Left ventricle myocardium superior (tissue), 1 donor: ENCODE measurements at places on chromosomes 7 and 10. TPM values are rescaled to one million over a fixed set of nuclear protein-coding genes. Genes with fewer than 3 reads are reported as not detected.

DNA sequence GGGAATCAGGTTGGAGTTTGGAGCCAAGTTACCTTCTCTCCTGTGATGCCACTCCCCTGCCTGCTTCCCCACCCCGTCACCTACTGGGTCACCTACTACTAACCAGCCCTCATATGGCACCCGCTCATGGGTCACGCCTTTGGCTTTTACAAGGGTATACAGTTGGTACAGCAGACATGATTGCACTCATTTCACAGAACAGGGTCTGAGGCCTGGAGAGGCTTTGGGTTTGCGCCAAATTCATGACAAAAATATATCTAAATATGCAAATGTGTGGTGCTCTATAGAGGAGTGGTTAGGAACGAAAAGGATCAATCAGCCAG is 10.7 kb downstream of the CRYGN start:
- no peak for DNase-seq

GRCh38 chr7:21137640-21138039 is 290.2 kb upstream of the SP4 start:
- no peak for DNase-seq

SLC39A12 gene
- not detected for total RNA-seq

JCAD gene
- total RNA-seq = 30.4 TPM

DNA sequence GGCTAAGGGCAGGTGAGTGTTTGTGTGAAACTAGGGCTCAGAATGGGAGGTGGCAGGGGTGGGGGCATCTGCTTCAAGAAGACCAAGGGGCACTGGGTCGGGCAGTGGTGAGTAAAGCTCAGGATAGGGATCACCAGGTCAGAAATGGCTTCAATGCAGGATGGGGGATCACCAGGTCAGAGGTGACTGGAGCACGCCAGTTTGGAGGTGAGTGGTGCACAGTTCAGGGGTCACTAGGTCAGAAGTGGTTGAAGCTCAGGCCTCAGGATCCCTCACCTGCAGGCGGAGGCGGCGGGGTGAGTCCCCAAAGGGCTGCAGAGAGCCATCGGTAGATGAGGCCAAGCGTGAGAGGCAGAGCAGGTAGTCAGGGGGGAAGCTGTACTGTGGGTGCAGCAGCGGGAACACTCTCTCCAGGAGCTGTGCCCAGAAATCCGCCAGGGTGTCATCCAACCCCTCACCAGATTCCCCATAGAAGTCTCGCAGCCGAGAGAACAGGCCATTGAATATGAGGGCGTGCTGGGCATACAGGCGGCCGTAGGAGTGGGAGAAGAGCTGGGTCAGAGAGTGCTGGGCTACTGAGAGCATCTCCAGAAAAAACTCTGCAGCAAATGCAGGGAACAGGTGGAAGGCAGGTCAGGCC is 1.8 kb downstream of the GPC2 start:
- DNase-seq = no peak

PNLIPRP3 gene
- total RNA-seq = not detected

NRCAM gene
- 0.62 TPM for total RNA-seq

- no peak for DNase-seq
Observed at GRCh38 chr7:111858331-111858730, 296.0 kb upstream of the IMMP2L start.

DNA sequence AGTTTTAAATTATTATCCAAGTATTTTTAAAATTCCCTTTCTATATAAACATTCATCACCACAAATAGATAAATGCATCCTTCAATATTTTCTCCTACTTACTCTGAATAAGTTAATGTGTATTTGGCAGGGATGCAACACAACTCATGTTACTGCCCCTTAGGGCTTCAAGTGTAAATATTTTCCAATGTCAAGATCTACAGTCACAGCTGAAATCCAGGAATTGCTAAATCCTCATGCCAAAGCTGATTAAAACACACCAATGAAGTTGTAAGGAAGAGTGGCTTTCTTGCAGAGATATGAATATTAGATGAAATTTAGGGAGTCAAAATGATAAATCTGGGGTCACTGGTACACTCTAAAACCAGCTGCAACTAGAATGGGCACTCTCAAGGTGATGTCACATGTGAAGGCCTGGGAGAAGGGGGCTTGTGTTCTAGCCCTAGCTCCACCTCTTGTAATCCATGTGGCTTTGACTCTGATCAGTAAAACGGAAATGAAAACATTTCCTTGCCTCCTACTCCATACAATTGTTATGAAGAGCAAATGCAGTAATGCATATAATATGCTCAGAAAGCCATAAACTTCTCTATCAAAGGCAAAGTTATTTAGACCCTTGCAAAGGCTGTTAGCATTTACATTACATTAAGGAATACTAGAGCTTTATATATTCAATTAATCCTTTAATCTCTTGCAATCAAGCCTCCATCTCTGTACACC is 228.1 kb upstream of the NFE2L3 start:
- no peak for DNase-seq

PCLO gene
- 2.9 TPM for total RNA-seq

GRCh38 chr10:80443531-80443974 is 10.6 kb upstream of the TSPAN14 start:
- no peak for DNase-seq

GRCh38 chr7:135213831-135214230 is 2.5 kb upstream of the WDR91 start:
- DNase-seq = no peak

ZNF518A gene
- 9.6 TPM for total RNA-seq

IFIT1B gene
- not detected for total RNA-seq

GRCh38 chr10:102779680-102780526 is 36.2 kb downstream of the WBP1L start:
- DNase-seq = no peak

DNA sequence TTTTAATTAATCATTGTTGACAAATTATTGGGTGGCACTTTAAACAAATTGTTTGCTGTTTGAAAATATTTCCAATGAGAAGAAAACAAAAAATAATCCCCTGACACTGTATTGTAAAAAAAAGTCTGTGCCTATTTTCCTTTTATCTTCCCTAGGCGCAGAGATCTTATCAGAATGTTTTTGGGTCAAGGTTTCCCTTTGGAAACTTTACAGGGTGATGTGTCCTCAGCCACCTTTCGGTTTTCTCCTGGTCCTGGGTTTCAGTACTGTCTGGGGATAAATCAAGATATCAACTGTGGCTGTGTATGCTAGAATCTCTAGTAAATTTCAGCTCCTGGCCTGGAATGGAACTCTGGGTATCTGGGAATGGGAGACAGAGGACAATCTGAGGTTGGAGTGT is 1.4 kb downstream of the ZNF107 start:
- no peak for DNase-seq

ADAM22 gene
- total RNA-seq = 1.7 TPM

- DNase-seq = no peak
Observed at GRCh38 chr7:116691664-116692063, 19.7 kb downstream of the MET start.

DNA sequence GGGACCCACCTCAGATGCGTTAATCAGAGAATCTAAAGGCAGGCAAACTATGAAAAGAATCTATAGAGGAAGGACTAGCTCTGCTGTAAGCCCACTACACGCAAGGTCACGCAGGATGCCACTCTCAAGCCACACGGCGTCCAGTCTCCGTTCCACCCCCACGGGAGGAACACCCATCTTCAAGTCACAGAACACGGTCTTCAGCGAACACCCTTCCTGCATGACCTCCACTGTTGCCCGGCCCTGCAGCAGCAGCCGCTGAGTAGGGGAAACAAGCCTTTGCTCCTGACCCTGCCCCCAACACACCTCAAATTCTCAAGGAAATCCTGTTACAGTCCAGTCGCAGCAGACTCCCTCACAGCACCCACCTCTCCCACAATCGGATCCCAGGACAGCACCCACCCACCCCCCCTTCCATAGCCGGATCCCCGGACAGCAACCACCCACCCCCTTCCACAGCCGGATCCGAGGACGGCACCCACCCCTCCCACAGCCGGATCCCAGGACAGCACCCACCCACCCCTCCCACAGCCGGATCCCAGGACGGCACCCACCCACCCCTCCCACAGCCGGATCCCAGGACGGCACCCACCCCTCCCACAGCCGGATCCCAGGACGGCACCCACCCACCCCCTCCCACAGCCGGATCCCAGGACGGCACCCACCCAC is 133.7 kb downstream of the DIP2C start:
- no peak for DNase-seq

GRCh38 chr10:16280595-16280994 is 156.2 kb upstream of the PTER start:
- DNase-seq = no peak

DNA sequence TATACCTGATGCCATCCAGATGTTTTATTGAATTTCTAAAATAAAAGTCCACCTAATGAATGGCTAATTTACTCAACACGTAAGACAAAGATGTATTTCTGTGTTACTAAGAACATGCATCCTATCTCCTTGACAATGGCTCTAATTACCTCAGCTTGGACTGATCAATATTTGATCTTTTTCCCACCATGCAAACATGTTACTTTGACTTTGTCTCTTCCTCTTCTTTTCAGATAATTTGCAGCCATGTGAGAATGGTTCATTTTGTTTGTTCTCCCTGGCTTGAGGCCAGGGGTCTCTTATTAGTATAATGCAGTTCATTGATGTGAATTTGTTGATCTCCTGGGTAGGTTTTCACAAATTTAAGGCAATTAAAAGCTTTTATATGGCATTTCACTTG is 302.1 kb downstream of the ADK start:
- DNase-seq = no peak

DNA sequence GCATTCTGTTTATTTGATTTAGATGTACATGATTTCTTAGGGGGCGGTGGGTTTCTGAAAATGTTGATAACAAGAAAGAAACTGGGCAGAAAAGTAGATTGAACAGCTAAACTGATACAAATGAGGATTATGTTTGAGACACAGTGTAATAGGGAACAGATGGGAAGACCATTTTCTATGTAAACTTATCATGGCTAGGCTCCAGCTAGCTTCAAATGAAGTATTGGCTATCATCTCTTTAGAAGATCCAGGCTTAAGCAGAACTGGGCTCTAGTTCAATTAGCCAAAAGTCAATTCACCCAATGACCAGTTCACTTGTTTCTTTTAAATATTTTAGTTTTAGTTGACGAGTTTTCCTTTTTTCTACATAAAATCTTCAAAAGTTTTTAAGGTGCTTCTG is 639.5 kb downstream of the ANKRD7 start:
- DNase-seq = no peak

SYT15 gene
- 3.6 TPM for total RNA-seq

GRCh38 chr10:111335826-111336225 is 259.0 kb downstream of the ADRA2A start:
- DNase-seq = no peak

GRCh38 chr7:37128327-37129034 is 320.2 kb downstream of the ELMO1 start:
- no peak for DNase-seq

SNX10 gene
- total RNA-seq = 1.1 TPM

- DNase-seq = no peak
Observed at GRCh38 chr7:151405056-151405455, 4.8 kb downstream of the WDR86 start.

DNA sequence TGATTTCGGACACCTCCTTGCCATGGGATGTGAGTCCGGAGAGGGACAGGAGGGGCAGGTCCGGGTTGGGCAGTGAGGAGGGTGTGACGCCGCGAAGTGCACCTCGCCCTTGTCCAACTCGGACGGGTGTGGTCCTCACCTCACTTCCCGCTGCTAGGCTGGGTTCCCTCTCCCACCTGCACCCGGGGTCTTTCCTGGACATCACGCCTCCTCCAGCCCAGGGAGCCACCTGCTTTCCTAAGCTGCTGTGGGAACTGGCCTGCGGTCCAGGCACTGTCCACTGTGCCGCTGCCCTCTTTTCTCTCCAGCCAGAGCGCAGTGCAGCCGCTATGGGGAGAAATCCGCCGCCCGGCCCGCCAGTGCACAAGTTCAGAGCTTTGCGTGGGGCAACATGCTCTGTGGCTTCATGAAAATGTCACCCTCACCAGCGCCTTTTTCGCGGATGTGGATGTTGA is 45.0 kb upstream of the ZNF716 start:
- DNase-seq = no peak

MLXIPL gene
- total RNA-seq = 9.6 TPM

CLDN12 gene
- total RNA-seq = 34.0 TPM

GRCh38 chr7:37032258-37032601 is 307.9 kb upstream of the AOAH start:
- DNase-seq = no peak

BTBD16 gene
- total RNA-seq = not detected

- no peak for DNase-seq
Observed at GRCh38 chr7:16685535-16685934, 39.6 kb downstream of the BZW2 start.

DNA sequence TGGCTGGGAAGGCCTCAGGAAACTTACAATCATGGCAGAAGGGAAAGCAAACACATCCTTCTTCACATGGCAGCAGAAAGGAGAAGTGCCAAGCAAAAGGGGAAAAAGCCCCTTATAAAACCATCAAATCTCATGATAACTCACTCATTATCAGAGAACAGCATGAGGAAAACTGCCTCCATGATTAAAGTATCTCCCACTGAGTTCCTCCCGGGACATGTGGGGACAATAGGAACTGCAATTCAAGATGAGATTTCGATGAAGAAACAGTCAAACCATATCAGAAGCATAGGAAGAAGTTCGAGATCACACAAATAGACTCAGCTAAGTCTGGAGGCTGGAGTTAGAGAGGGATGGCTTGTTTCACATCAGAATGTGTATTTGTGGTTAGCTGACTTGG is 869.4 kb upstream of the PHF14 start:
- no peak for DNase-seq

IRF5 gene
- 2.9 TPM for total RNA-seq

DNA sequence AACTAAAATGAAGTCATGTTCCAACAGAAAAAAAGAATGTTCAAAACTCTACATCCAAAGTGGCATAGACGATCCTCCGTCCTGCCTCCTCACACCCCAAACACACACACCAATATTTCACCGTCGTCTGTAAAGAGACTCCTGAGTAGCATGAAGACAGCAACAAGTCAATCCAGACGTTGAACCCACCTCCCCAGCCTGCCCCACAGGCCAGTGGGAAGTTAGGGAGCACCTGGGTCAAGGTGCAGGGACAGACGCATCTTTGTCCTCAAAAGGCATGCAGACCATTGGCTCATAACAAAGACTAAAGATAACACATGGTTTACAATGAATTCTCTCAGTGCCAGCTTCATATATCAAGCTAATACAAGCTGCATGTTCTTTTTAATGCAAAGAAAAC is 396.5 kb downstream of the TCERG1L start:
- DNase-seq = no peak
